ENCODE measurements at places on chromosomes 4 and X.

- peak; percentile 19 for DNase-seq
Measured at GRCh38 chr4:122831515-122832196, 5.0 kb downstream of the FGF2 start.

- DNase-seq: peak; percentile 40
Measured at GRCh38 chrX:20361890-20362262, 95.2 kb upstream of the RPS6KA3 start.

- DNase-seq: no peak
Measured at GRCh38 chr4:8135666-8136065, 22.9 kb downstream of the ABLIM2 start.

- DNase-seq: no peak
Measured at GRCh38 chr4:74598611-74599325, 153.8 kb downstream of the AREG start.

- DNase-seq: no peak
Measured at GRCh38 chr4:15648600-15648999, 6.6 kb downstream of the FBXL5 start.

DNA sequence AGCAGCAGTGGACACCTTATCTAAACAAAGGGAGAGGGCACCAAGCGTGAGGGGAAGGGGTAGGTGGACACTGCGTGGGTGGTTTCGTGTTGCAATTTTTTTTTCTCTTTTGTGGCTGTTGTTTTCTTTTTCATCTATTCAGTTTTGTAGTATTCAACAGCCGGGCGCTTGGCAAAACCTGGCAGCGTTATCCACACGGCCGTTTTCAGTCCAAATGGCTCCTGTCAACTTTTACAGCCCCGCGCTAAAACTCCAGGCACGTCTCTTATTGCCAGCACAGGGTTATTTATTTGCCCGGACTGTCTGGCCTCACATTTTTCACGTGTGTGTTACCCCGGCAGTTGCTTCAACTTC is 192.2 kb downstream of the BCOR start:
- no peak for DNase-seq

- no peak for DNase-seq
Measured at GRCh38 chr4:90842960-90843359, 715.8 kb downstream of the CCSER1 start.

DNA sequence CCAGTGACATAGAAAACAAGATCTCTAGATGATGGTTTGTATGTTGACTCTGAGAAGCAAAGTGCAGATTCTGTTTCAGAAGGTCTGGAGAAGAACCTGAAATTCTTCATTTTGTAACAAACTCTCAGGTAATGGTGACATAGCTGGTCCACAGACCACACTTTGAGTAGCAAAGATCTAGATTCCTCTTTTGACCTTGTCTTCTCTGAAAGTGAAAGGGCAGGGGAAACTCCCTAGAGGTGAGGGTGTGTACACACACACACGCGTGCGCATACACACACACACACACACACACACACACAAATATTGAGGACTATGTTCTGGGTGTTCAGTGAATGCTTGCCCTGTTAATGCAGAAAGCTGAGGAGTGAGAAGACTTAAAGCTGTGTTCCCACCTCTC is 110.1 kb downstream of the NHSL2 start:
- no peak for DNase-seq

DNA sequence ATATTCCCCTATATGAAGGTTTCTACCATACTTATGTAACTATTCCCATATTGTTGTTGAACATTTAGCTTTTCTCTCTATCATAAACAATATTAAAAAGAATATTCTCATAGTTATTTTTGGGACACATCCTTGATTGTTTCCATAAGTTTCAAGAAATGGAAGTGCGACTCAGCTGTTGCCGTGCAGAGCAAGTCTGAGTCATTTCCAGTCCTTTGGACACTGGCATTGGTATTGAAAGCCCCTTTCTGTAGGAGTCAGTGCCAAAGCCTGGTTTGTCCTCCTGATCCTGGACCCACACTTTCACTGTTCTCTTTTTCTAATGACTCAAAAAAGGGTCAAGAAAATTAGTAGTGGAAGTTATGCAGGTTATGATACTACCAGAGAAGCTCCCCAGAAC is 108.3 kb upstream of the DIAPH2 start:
- DNase-seq: peak; percentile 4

GRCh38 chrX:27890611-27891010 is 82.8 kb downstream of the MAGEB10 start:
- DNase-seq: peak; percentile 61

- no peak for DNase-seq
Measured at GRCh38 chr4:94160774-94161173, 46.9 kb upstream of the SMARCAD1 start.

- no peak for DNase-seq
Measured at GRCh38 chr4:89269121-89269666, 38.4 kb downstream of the GPRIN3 start.

DNA sequence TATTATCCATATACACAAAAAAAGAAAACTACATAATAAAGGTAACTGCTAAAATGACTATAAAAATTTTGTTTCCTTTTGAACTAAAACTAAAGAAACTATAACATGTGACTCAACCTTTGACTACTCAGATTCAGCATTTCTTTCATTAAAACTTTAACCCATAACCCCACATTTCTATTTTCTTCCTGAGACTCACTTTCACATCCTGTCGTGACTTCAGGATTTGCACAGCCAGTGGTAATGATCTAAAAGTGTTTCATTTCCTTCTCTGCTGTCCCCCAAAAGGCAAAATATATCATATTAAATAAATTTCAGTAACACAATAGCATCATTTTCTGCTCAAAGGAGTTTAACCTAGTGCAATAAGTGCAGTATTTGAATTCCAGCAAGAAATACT is 1022.4 kb upstream of the DIAPH2 start:
- DNase-seq: no peak

- no peak for DNase-seq
Measured at GRCh38 chr4:25007598-25007997, 23.1 kb downstream of the LGI2 start.

GRCh38 chr4:161404346-161405110 is 759.3 kb downstream of the FSTL5 start:
- DNase-seq: peak; percentile 48

Measured in RPMI7951 (cell line).